ENCODE measurements at places on chromosomes 2 and 18. TPM values are rescaled to one million over a fixed set of nuclear protein-coding genes. Genes with fewer than 3 reads are reported as not detected.

The GRB14 gene
- 8.6 TPM for total RNA-seq

The SLC5A7 gene
- 0.05 TPM for total RNA-seq

The FIGN gene
- total RNA-seq = 30.3 TPM

DNA sequence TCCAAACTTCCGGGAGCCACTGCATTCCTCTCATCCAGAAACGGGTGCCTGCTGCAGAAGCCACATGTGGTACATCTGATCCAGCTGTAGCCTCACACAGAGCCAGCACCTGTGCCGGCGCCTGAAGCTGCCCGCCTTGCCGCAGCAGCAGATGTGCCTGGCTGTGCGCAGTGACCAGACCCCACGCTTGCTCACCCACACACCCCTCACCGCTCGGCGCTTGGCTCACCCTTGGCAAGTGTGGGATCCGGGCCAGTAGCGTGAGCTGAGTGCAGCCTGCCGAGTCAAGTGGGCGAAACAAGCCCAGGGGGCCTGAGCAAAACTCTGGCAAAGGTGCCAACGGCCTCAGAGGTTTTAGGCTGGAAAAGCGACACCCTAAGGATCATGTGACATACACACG is 220.1 kb upstream of the TMEFF2 start:
- H3K36me3 ChIP-seq = no peaks in the 10 kb centered on the region
- H3K4me3 ChIP-seq = no peak overlapping the region
- DNase-seq = no peak
- H3K27ac ChIP-seq = no peak overlapping the region
- no peaks in the 10 kb centered on the region for H3K27me3 ChIP-seq
- no peaks in the 10 kb centered on the region for H3K4me1 ChIP-seq

DNA sequence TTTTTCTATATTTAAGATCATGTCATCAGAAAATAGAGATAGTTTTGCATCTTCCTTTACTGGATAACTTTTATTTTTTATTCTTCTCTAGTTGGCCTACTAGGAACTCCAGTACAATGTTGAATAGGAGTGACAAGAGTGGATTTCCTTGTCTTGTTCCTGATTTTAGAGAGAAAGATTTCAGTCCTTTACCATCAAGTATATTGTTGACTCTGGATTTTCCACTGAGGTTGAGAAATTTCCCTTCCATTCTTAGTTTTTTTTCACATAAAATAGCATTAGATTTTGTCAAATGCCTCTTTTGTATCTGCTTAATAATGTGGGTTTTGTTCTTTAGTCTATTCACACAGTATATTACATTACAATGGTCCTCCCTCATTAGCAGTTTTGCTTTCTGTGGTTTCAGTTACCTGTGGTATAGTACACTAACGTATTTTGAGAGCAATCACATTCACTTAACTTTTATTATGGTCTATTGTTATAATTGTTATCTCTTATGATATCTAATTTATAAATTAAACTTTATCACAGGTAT is 105.5 kb downstream of the THADA start:
- no peak for DNase-seq
- H3K27ac ChIP-seq = no peak overlapping the region
- no peak overlapping the region for H3K4me3 ChIP-seq
- no peaks in the 10 kb centered on the region for H3K27me3 ChIP-seq
- H3K36me3 ChIP-seq = no peaks in the 10 kb centered on the region

DNA sequence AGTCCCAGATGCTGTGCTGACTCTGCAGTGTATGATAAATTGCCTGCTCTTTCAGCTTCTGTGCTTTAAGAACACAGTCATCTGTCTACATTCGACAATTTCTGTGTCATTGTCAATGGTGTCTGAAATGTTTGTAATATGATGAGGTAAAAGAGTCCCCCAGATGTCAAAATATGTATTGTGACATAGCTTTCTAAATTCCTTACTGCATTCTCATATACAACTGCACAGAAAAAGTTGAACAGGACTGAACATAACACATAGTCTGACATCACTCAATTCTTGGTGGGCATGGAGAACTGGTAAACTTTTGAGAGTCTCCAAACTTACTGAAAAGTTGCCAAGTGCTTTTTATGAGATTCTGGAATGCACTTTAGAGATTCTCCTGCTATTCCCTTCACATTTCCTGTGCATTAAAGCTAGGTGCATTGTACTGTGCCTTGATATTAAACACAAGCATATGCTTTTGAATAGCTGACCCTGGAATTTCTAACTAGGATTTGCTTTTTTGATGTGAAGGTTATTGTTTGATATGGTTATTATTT is 48.1 kb upstream of the ARHGAP28 start:
- no peaks in the 10 kb centered on the region for H3K36me3 ChIP-seq
- no peaks in the 10 kb centered on the region for H3K27me3 ChIP-seq
- H3K4me1 ChIP-seq = no peaks in the 10 kb centered on the region
- no peak overlapping the region for H3K27ac ChIP-seq

- no peaks in the 10 kb centered on the region for H3K27me3 ChIP-seq
- DNase-seq = peak; percentile 86
- H3K4me1 ChIP-seq = peaks cover 24% of the 10 kb centered on the region
- H3K4me3 ChIP-seq = no peak overlapping the region
These were observed 459.8 kb downstream of the METTL4 start for GRCh38 chr18:2111456-2111855.

DNA sequence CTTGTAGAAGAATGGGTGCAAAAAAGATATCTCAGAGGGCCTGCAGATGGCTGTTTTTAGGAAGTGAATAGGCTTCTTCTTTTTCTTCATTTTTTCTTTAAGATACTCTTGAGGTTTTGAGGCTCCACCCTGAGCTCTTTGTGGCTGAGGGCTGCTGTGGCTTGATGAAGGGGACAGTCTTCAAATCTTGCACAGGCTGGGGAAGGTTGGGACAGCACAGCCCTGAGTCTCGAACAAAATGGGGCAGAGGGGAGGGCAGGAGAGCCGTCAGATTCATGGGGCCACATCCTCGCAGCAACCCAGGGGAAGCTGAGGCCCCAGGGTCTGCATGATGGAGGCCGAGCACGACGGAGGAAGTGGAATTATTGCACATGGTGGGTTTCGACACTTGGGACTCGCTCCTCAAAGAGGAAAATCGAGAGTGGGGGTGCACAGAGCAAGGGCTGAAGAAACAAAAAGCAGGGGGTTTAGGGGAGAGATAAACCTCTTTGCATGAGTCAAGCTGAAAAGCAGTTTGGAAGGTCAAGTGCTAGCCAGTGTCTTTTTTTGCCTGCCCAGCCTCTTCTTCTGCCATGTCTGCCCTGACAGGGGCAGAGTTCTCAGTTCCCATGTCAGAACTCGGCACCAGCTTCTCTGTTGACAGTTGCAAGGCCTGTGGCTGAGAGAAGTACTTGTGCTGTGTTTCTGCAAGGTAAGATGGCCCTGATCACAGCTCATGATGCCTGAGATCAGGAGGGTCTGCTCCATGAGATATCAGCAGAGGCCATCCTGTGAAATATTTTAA is 19.5 kb downstream of the INPP4A start:
- no peak overlapping the region for H3K4me3 ChIP-seq
- DNase-seq = no peak
- no peak overlapping the region for H3K27ac ChIP-seq

- H3K27me3 ChIP-seq = no peaks in the 10 kb centered on the region
- H3K4me3 ChIP-seq = no peak overlapping the region
- no peaks in the 10 kb centered on the region for H3K4me1 ChIP-seq
- no peak overlapping the region for H3K27ac ChIP-seq
- H3K36me3 ChIP-seq = no peaks in the 10 kb centered on the region
These were observed 32.3 kb downstream of the TMEM18 start for GRCh38 chr2:644871-645270.

DNA sequence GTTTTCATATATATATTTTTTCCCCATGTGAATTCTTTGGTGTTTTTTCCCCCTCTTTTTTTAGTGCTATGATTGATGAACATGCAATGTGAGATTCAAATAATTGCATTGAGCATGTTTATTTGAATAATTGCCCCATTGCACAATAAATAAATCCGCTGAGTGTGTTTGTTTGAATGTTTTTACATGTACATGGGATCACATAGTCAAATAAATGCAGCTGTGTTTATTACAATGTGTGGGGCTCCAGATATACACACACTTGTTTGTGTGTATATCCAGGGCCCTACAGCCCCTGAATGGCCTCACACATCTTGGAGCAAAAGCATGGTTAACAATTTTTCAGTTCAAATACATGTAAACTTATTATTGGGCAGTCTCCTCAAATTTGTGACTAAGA is 134.5 kb downstream of the ZEB2 start:
- no peaks in the 10 kb centered on the region for H3K36me3 ChIP-seq
- H3K4me3 ChIP-seq = no peak overlapping the region
- H3K4me1 ChIP-seq = no peaks in the 10 kb centered on the region
- DNase-seq = no peak
- H3K27ac ChIP-seq = no peak overlapping the region
- no peaks in the 10 kb centered on the region for H3K27me3 ChIP-seq
